Esophagus mucosa (tissue), 1 donor: ENCODE measurements at places on chromosomes 3 and 15. TPM values are rescaled to one million over a fixed set of nuclear protein-coding genes. Genes with fewer than 3 reads are reported as not detected.

- ATAC-seq, result no peak
Measured at GRCh38 chr15:25694239-25694584, 168.9 kb downstream of the ATP10A start.

GRCh38 chr3:64143409-64144130 lies 81.7 kb downstream of the PRICKLE2 start:
- peak; percentile 68 for ATAC-seq

Gene KLHL40
- not detected for total RNA-seq

Gene C3orf22
- total RNA-seq, result not detected

Gene YEATS2
- 13.2 TPM for total RNA-seq

Gene SCN5A
- total RNA-seq, result not detected
